ENCODE measurements at places on chromosomes 6 and 20.

DNA sequence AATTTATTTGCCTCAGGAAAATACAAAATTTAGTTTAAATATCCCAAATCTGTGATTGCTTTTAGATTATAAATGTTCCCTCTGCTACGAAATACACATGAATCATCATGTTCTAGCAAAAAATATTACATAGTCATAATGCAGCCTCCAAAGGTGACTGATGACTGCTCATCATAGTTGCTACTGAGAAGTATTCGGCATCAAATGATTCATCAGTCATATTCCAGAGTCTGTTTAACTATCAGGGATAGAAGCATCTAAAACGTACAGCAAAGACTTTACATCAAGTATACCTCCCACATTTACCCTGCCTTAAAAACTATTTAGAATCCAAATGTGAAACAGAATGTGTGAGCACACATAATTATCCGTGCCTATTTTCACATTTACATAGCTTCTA lies 626.0 kb downstream of the CDH26 start:
- H3K4me1 ChIP-seq, result no peaks in the 10 kb centered on the region
- no peak overlapping the region for H3K4me3 ChIP-seq
- peaks cover 5% of the 10 kb centered on the region for H3K27me3 ChIP-seq
- H3K36me3 ChIP-seq, result no peaks in the 10 kb centered on the region
- DNase-seq, result no peak

DNA sequence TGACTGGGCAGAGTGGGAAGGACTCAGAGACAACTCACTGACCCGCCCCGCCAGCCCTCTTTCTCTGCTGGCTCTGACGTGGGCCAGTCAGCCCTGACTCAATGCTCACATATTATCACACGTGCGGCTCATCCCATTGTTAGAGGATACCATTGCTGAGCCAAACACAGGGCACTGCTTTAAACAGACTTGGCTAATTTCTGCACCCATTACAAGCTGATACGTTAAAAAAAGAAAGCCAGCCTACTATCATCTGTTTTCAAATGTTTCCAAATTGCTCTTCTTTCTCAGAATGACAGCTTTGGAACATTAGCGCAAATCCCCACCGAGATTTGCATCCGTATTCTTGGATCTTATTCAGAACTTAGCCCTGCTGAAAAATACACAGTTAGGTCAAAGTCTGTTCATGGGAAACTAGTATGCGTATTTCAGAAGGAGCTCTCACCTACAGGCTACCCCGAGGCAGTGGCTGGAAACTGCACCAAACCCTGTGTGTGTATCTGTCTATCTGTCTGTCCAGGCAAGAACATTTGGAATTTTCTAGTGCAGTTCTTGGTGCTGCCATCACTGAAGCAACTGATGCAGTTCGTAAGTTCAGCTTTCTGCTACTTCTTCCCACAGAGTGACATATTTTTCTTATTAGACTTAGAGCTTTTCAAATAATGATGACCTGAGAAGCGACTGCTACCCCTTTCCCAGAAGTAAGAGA lies 32.8 kb downstream of the RAMACL start:
- no peak overlapping the region for H3K4me3 ChIP-seq
- no peaks in the 10 kb centered on the region for H3K27me3 ChIP-seq
- H3K27ac ChIP-seq, result no peak overlapping the region

- no peaks in the 10 kb centered on the region for H3K4me1 ChIP-seq
- H3K27ac ChIP-seq, result no peak overlapping the region
- H3K27me3 ChIP-seq, result peaks cover 11% of the 10 kb centered on the region
- no peaks in the 10 kb centered on the region for H3K36me3 ChIP-seq
- no peak for DNase-seq
- H3K4me3 ChIP-seq, result no peak overlapping the region
Observed at GRCh38 chr20:19850198-19850533, 92.1 kb downstream of the RIN2 start.

DNA sequence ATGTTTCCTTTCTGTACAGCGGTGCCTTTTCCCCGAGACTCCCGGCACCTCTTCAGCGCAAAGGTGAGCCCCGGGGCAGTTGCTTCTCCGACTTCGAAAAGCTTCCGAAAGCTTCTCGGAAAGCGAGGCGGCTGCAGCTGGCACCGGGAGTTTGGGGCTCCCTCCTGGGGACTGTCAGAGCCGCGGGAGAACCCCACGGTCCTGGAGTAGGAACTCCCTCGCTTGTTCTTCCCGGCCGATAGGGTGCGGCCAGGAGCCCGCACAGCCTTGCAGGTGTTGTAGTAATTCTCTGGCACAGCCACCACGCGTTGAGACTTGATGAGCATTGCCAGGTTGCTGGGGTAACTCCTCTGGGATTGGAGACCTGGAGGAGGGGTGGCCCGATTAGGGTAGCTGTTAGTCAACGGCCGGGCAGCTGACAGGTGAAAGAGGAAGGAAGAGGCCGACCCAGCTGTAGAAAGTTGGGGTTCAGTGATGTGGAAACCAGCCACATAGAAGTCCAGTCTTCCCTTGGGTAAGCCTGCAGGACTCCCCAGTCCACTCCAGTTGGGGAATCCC lies 721 bp downstream of the KDM1B start:
- peak overlapping the region; percentile 93 for H3K4me3 ChIP-seq
- peak overlapping the region; percentile 70 for H3K27ac ChIP-seq
- peak; percentile 67 for DNase-seq
- no peaks in the 10 kb centered on the region for H3K27me3 ChIP-seq
- H3K36me3 ChIP-seq, result peaks cover 10% of the 10 kb centered on the region
- peaks cover 27% of the 10 kb centered on the region for H3K4me1 ChIP-seq

Data from activated CD4-positive, alpha-beta T cell treated with anti-CD3 and anti-CD28 coated beads for 36 hours (primary cell).